ENCODE measurements at places on chromosomes 16 and 17. TPM values are rescaled to one million over a fixed set of nuclear protein-coding genes. Genes with fewer than 3 reads are reported as not detected.

CTRB2 gene
- not detected for total RNA-seq

VTN gene
- total RNA-seq = 3.4 TPM

TEKT5 gene
- not detected for total RNA-seq

OTOA gene
- total RNA-seq = 0.09 TPM

CDC42EP4 gene
- 27.0 TPM for total RNA-seq

SOX8 gene
- under 0.01 TPM for total RNA-seq

All from smooth muscle cell of the umbilical artery (primary cell).